ENCODE measurements at places on chromosomes 13 and 19. TPM values are rescaled to one million over a fixed set of nuclear protein-coding genes. Genes with fewer than 3 reads are reported as not detected.

Gene APC2
- 12.2 TPM for total RNA-seq

Gene PRKD2
- 14.9 TPM for total RNA-seq

Gene ZNRF4
- not detected for total RNA-seq

Gene SULT2B1
- total RNA-seq = not detected

Gene FSD1
- total RNA-seq = 48.3 TPM

Gene ZNF563
- total RNA-seq = 3.7 TPM

Gene PROZ
- not detected for total RNA-seq

Gene B3GNT8
- not detected for total RNA-seq

Gene ZFP28
- 11.2 TPM for total RNA-seq

Gene ZFP30
- 39.6 TPM for total RNA-seq

- DNase-seq = no peak
Measured at GRCh38 chr19:28235606-28236125, 977.3 kb downstream of the UQCRFS1 start.

- DNase-seq = peak; percentile 43
Measured at GRCh38 chr19:17948931-17949930, 16.4 kb downstream of the CCDC124 start.

DNA sequence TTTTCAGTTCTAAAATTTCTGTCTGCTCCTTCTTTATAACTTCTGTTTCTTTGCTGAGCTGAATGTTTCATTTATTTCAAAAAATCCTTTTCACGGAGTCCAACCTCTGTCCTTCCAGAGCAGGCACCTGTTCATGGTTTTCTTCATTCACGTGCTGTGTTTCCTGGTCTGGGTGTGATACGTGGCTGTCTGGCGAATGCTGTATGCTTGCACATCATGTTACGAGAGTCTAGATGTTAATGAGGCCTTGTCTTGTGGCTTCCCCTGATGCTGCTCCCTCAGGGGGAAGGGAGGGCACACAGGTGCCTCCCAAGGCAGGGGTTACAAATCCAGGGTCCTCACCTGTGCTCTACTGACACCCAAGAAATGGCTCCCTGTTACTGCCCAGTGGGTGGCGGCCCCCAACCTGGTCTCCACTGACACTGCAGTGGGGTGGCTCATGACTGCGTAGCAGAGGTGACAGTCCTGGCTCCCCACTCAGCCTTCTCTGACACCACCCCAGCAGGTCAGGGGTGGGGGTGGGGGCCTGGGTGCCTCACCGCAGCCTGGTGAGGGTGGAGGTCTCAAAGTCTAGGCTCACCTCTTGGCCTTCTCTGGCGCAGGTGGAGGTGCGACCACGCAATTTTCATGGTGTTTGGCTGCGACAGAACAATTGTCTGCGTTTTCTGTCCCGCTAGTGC, 20.1 kb upstream of the RAB20 start:
- no peak for DNase-seq

- DNase-seq = no peak
Measured at GRCh38 chr19:35042056-35042730, 672 bp downstream of the HPN start.

GRCh38 chr13:106132216-106132615, 403.2 kb downstream of the EFNB2 start:
- DNase-seq = no peak

DNA sequence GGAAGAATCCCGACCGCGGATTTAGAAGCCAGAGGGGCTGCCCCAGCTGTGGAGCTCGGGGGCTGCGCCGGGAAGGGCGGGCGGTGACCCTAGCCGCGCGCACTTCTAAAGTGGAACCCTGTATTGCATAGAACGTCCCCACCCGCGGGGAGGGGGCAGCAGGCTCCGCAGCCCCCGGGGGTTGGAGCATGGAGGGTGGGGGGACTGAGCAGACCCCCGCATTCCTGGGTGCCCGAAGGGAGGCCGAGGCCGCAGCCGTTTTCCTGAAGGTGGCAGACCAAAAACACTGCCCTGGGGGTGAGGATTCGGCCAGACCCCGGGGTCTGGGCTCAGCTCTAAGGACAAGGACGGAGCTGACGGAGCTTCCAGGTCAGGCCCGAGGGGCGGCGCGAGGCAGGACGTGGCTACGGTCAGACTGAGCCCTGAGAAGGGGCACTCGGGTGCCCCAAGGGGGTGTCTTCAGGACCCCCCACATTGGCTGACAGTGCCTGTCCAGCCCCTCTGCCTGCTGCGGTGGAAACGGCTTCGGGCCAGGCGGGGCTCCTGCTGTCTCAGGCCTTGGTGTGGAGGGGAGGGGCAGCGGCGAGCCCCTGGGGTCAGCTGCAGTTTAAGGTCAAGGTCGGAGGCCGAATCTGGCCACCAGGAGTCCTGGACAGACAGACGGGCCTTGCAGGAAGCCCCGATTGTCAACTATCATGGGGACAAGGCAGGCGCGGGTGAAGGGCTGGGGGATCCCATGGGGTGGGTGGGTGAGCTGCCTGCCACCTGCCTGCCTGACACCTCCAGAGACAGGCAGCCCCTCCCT, 12.6 kb downstream of the MKNK2 start:
- DNase-seq = no peak

DNA sequence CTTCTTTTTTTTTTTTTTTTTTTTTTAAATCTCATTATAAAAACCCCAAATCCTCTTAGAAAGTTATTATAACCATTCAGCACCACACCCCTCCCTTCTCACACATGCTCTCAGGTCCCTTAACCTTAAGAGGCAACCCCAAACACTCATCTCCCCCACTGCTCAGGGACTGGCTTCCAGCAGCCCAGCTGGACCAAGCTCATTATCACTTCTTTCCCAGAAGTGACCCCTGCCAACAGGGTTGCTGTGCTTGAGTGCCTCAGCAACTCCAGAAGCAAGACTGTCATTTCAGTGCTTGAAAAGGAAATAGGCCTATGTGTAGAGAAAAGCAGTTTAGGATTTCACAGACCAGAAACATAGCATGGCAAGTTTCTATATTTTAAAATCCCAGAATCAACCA, 84.3 kb downstream of the SLAIN1 start:
- DNase-seq = no peak

DNA sequence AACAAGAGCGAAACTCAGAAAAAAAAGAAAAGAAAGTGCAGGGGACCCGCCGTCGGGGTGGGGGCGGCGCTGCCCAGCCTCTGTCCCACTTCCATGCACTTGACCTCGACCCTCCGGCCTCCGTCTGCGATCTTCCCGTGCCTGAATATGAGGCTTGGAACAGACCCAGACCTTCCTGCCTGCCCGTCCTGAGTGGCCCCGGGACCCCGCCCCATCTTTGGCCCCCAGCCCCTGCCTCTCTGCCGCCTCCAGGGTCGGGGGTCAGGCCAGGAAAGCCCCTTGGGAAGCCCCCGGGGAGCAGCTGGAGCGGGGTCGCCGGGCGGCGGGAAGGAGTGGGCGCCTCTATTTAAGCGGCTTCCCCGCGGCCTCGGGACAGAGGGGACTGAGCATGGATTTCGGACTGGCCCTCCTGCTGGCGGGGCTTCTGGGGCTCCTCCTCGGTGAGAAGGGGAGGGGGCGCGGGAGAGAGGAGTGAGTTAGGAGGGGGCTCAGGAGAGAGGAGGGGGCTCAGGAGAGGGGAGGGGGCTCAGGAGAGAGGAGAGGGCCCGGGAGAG, at the start of gene MADCAM1:
Gene MADCAM1, plus strand, starts transcription at position 375 of the 554 bp plus-strand sequence. Its CDS starts 14 bp downstream, at position 389.
- no peak for DNase-seq

DNA sequence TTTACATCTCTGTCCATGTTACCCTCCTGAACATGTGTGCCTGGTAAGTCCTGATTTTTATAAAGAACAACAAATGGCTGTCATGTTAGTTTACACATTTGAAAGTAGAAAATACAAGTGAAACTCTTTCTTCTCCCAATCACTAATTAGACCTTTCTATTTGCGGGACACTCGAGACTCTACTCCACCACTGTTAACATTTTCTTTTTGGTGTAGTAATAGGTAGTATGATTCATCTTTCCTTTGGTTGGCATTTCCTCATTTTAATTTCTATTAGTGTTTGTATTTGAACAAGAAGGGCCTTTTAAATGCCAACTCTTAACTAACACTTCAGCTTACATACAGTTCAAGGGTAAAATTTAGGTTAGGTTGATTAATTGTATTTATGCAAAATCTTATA, 371.1 kb downstream of the PCDH9 start:
- DNase-seq = no peak

GRCh38 chr13:48819376-48819775, 156.3 kb upstream of the FNDC3A start:
- no peak for DNase-seq

DNA sequence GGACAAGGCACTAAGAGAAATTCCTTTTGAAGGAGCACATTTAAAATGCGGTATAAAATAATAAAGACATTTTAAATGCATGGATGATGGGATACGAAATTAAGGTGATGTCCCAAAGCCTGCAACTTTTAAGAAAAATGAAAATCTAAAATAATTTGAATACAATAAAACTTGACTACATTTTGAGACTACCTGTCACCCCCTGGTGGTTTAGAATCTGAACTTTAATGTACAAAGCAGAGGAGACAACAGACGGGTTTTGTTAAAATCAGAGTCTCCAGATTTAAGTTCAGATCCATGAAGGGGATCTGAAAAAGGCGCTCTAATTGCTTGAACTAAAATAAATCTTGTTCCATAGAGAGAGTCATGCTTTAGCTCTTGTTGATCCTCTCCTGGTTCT, 1129.3 kb upstream of the PCDH20 start:
- no peak for DNase-seq

GRCh38 chr13:104416973-104417372, 1350.8 kb upstream of the SLC10A2 start:
- DNase-seq = no peak

DNA sequence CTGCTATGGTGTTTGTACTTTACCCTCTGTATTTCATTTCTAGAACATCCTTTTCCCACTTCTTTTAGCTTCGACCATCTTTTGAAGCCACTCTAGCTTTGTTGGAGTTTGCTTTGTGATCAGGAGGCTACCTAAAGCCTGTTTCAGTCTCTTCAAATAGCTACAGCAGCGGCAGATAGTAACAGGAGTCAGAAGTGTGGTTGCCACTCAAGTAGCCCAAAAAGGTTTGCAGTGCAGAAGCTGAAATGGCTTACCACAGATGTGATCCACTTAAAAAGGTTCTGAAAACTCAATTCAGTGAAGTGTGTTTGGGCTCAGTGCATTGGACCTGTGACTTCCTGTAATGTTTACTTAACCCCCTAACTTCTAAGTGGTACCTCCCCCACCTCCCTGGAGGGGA, 26.2 kb downstream of the WASF3 start:
- no peak for DNase-seq

DNA sequence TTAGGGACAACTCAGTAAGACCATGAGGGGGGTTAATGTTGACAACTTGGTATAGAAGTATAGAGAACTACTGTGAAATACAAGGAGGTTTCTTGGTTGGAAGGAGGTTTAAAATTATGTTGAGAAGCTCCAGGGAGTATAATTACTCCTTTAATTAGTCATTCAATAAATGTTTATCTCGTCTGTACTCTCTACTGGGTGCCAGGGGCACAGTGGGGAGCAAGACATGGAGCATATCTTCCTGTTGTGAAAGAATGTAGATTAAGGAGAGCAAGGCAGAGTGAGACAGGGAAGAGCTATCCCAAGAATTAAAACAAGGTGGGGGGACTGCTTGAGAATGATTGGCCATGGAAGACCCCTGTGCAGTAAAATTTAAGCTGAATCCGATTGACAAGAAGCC, 33.7 kb upstream of the TDRD3 start:
- no peak for DNase-seq

DNA sequence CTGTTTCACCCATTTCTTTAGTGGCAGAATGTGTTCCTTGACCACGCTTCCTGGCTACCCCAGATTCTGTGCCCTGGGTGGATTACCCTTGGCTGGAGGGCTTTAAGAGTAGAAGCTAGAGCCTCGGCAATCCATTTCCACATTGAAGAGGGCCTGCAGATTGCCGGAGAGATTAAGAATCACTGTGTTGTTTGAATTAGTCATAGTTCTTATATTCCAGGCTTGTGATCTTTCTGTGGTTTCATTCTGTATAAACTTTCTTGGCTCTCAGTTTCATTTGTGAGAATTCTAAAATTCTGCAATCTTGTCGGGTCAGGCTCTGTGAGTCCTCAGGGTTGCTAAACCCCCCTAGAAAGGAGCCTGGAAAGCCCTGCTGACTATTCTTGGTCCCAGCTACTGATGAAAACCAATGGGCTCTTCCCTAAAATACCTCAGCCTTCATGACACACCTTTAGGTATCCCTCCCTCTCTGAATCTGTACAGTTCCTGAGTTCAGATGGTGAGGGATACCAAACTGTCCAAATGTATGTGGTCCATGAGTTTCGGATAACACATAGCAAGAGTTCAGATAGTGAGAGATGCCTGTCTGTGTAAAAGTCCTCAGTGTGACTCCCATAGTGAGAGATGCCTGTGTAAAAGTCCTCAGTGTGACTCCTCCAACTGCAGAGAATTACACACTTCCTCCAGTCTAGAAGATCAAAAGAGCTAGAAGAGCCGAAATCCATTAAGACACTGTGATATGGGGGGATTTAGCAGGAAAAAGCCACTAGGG, 4.3 kb downstream of the PHF11 start:
- DNase-seq = no peak

DNA sequence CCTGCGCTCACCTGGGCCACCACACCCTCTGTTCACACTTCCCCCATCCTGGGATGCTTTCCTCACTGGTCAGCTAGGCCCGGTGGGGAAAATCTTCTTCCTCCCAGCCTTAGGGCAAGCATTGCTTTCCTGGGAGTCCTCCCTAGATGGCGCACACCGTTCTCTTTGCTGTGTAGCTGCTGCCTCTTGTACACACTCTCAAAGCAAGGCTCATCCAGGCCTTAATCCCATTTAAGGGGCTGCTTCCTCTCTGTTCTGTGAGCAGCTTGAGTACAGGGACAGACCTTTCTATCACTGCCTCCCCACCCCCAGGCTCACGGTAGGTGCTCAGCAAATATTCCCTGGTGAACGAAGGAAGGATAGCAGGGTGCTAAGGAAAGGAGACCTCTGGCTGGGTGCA, 11.1 kb downstream of the SLC7A10 start:
- DNase-seq = peak; percentile 81

DNA sequence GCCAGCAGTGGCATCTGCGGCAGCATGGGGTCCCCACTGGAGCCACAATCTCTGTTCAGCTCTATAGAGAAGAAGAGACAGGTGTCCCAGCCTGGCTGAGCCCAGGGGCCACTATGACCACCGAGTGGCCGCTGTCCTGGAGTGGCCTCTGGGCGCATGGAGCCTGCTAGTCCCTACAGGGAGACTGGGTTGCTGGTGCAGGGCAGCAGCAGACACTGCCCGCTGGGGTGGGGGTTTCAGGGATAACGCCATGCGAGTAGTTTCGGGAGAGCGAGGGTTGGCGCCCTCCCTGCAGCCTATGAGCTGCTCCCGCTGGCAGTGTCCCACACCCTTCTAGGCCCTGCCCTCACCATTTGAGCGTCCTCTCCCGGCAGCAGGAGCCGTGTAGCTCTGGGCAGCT, 10.9 kb upstream of the TEKTIP1 start:
- DNase-seq = no peak

DNA sequence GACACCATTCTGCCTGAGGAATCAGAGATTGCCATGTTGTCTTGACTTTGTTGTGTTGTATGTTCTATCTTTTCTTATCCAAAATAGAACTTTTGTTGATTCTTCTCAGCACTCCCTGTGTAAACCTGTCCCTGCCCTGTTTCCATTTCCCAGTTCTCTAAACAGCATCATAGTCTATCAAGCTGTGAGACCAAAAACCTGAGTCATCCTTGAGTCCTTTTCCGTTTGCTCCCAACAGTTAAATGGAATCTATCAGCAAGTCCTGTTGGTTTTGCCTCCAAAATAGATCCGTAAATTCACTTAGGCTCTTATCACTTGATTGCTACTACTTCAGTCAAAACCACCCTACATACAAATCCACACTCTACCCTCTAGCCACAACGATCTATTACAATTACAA, 667.1 kb downstream of the PCDH9 start:
- DNase-seq = no peak

All from neural progenitor cell (in vitro differentiated cells).